ENCODE measurements at places on chromosomes 1 and 21.

- no peak for DNase-seq
These were observed 26.7 kb downstream of the MIA3 start for GRCh38 chr1:222644636-222644980.

DNA sequence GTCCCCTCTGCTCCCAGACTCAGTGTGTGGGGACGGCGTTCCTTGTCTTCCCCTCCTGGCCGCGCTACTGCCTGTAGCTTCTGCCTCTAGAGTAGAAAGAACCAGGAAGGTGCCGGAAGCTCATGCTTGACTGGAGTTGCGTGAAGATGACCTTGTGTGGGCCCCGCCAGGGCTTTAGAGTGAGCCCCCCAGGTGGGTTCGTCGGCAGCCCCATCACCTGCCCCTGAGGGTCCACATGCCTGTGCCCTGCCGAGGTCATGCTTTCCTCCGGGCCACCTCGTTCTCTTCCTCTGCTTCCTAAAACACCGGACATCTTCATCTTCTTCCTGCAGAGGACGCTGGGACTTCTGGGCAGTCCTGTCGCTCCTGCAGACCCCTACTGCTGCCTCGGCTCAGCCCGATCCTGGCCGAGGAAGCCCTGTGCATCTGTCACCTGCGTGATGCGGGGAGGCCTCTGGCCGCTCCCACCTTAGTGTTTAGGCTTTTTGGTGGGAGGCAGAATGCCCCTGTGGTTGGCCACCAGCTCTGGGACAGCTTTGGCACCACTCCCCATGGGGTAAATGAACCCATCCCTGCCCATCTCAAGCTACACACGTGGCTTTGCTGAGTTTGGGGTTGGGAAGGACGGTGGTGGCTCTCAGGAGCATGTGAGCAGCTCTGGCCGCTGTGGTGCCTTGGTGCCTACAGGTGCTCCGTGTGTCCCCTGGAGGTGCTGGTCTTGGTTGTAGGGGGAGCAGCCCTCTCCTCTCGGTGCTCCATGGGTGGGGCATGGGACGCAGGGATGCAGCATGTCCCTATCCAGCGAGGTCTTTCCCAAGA lies 12.3 kb downstream of the OBSCN start:
- no peak for DNase-seq

DNA sequence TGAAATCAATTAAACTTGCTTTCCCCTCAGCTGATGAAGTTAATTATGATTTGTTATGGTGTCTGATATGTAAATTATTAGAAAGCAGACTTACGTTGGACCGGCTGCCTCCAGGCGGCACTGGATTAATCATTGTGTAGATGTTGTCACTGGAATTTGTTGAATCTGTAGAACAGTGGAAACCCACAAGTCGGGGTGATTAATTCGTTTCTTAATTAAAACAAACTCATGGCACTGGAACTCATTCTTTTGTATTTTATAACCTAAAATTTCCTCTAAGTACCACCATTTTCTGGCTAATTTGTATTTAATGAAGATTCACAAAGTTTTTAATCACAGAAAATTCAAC lies 39.0 kb downstream of the MRPL37 start:
- DNase-seq = no peak

DNA sequence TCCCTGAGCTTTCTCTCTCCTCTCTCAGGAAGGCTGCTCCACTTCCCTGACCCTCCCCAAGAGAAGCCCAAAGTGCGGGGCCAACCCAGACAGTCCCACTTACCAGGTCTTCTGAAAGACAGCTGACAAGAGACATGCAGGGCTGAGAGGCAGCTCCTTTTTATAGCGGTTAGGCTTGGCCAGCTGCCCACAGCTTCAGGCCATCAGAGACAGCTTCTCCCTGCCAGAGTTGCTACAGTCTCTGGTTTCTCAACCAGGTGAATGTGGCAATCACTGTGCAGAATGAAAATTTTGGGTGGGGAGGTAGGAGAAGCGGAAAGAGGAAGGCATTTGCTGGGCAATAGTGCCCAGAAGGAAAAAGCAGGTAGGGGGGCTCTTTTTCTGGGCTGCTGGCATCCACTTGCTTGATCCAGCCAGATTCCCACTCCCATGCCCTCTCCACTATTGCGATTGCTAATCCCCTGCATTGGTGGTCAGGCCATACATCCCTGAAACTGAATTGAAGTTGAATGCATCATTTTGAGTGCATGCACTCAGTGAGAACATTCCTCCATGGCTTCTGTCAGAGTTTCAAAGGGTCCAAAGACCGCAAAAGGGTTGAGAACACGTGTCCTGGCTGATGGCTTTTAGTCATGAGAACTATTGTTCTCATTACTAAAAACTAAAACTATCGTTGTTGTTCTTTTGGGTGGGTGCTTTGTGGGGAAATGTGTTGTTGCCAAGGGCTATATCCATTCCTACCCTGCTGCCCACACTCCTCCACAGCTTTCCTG lies at the start of gene S100A8:
Gene S100A8, minus strand, starts transcription at position 136 of the 773 bp plus-strand sequence. CDS start 538 bp downstream, outside the sequence.
- no peak for DNase-seq

GRCh38 chr1:164650531-164650930 lies 91.5 kb downstream of the PBX1 start:
- DNase-seq = no peak

Measured in CD4-positive, alpha-beta T cell (primary cell).